ENCODE measurements at places on chromosomes 11 and 22.
A peak's percentile ranks its signal among the peaks of the same experiment; 100 is the strongest.

DNA sequence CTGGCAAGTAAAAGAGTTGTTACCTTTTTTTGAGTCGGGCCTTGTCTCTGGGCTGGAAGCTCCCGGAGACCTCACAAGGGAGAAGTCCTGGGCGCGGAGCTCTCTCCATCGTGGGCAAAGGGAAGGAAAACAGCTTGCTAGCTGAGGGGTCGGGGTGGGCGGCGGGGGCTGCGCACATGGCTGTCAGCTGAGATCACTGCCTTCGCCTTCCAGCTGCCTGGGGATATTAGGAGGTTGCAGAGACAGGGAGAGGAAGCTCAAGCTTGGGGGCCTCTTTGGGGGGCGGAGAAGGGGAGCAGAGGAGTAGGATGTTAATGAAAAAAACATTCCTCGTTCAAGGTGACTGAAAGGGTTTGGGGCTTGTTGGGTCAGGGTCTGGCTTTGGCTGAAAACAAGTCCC is 49.2 kb upstream of the ALX4 start:
- DNase-seq: no peak

DNA sequence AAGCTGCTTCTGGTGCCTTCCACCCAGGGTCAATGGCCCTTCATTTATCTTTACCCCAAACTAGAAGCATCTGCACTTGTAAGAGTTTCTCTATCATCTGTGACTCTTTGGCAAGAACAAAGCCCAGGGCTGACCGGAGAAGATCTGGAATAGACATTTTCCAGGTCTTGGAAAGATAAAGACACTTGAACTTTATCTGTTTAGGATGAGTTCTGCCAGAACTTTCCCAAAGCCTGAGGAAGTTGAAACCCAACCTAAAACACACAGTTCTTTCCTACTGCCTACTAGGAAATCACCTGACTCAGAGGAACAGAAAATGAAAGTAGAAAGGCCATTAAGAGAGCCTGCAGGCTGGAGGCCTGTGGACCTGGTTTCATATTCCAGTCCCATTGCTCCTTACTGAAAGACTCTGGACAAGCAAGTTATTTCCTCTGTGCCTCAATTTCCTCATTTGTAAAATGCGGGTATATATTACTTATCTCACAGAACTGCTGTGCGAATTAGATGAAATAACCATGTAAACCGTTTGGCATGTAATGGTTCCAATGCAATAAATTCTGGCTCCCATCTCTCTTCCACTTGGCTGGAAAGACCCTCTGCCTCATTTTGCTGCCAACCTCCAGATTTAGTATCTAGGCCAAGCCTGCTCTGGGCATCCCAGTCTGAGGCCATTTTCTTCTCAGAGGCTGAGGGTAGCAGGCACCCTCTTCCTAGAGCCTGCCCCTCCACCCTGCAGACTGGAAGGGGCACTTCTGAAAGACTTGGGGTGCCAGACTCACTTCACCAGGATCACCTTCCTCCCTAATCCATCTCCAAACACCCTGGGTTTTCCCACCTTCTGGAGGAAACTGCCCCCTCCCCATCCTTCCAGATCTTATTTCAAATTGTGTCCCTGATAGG is 1.2 kb downstream of the UBE2L6 start:
- no peak for DNase-seq

GRCh38 chr11:101915791-101916291 is 481 bp downstream of the ANGPTL5 start:
- DNase-seq: peak; percentile 51

DNA sequence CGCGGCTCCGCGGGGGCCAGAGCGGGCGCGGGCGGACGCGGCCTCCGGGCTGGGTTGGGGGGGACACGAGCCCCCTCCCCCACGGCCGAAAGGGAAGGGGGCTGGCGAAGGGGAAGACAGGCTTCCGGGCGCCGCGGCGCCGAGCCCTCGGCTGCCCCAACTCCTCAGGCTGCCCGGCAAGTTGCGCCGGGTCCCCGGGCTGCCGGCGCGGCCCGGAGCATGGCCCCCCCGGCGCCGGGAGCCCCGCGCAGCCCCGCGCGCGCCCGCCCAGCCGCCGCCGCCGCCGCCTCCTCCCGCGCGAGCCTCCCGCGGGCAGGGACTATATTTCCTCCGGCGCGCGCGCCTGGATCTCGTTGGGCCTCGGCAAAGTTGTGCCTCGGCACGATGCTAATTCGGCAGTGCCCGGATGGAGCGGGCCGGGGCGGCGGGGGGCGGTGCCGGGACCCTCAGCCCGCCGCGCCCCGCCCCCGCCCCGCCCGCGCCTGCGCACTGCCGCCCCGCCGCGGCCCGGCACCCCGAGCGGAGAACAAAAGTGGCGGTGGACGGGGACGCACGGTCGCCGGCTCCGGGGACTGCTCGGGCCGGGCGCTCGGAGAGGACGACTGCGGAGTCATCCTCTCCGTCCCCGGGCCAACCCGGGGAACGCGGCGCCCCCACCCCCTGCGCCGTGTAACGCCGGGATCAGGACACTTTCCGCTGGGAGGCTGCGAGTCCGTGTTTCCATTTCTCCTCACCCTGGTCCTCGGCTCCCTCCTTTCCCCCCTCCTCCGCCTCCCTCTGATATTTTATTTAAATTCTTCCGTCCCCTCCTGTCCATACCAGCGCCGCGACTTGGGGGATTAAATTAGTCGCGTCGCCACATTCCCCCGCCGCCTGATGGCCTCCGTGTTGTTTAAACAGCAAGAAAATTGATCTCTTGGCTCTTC is at the start of gene PHF21B:
Gene PHF21B (minus strand): TSS at position 400 of the 926 bp plus-strand sequence. CDS start 456 bp downstream, outside the sequence.
- peak; percentile 62 for DNase-seq

DNA sequence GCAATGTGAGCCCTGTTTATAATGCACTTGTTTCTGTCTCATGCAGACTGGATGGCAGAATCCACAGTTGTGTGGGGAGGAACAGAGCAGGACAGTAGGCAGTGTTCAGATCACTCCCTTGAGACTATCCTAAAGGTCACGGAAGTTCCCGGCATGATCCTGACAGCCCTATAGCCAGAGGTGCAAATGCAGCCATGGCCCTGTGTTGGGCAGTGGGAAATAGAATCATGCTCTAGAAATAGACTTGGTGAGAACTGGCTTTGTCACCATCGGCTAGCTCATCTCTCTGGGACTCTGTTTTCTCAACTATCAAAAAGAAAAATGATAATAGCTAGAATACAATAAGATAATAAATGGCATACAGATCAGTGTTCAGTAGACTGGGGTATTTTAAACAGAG is 123.2 kb downstream of the FEZ1 start:
- no peak for DNase-seq

- no peak for DNase-seq
These were observed 396.4 kb upstream of the CCDC90B start for GRCh38 chr11:83682611-83682973.

GRCh38 chr11:10588904-10589303 is 20.4 kb upstream of the LYVE1 start:
- no peak for DNase-seq

DNA sequence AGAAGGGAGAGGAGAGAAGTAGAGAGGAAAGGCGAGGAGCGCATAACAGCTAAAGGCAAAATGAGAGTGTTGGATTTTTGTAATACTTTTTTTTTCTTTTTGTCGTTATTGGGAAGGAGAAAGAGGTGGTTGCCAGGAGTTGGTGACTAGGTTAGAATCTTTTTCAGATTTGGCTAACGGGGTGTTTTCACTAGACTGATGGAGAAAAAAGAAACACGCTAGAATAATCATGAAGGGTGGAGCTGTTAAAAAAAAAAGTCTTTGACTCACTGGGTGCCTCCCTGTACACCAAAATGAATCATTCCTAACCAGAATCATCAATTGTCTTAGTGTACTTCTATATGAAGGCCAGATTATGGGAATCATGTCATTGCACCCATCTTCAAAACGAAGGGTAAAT is 12.7 kb downstream of the BLID start:
- DNase-seq: peak; percentile 69

DNA sequence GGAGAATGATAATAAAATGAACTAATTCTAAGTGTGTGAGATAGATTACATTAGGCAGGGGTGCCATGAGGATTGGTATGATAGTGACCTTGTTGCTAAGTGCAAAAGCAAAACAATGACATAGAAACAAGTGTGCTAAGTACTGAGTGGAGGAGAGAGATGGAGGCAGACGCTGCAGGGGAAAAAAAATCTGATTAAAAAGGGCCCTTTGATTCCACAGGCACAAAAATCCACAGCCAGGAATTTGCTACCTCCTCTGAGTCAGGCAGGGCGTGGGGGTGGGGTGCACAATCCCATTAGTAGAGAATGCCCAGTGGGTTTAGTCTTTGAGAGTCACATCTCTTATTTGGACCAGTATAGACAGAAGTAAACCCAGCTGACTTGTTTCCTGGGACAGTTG is at the start of gene CNTF:
Gene CNTF (plus strand): TSS at position 322 of the 400 bp plus-strand sequence. CDS start 88 bp downstream, outside the sequence.
- DNase-seq: peak; percentile 38

DNA sequence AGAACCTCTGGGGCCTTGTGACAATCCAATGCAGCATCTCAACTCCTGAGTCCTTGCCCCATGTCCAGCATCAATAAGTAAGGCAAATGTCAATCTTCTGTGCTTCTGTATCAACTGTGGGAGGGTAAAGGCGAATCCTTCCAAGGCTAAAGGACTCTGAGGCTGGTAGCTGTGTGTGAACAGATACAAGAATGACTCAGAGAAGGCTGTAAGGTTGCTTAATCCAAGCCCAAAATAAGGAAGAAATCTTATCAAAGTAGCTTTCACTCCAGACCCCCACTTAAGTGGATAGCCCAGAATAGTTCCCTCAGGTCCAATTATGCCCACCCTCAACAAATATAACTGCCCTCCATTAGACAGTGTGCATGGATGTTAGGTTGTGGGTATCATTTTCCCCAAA is 28.1 kb upstream of the SCGB1A1 start:
- DNase-seq: no peak

DNA sequence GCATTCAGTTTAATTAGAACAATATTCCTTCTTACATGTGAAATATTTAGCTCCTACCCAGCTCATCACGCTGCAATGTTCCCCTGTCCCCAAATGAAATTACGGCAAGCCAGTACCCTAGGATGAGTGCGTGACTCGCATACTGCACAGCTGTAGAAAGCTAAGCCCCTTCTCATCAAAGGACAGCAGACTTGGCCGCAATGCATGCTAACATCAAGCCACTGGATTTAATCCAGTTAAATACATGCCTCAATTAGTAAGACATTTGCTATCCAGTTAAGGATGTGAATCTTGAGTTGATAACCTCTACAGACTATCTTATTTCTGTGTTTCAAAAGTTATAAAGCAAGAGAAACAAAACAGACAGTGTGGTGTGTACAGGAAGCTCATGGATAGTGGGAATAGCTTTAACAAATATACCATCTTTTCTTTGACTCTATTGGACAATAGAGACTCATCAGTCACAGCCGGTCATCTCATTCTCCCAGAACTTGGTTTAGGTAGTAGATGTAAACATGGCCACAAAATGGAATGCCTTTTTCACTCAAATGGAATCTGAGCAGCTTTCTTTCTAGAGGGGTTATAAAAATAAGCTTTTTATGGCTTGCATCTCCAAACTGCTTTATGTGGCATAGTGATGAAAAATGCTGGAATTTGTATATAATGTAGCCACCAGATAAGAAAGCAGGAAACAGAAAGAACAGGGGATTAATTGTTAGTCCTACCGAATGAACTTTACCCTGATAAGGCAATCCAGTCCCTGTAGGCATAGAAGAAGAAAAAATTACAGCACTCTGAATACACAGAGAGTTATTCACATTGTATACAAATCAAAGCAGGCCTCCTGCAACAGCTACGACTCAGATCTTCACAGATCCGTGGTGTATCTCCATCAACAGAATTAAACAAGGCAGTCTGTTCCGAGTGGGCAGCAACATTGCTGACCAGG is 224.1 kb downstream of the CADM1 start:
- DNase-seq: peak; percentile 74

- no peak for DNase-seq
These were observed 6.2 kb downstream of the CHID1 start for GRCh38 chr11:904380-904779.

DNA sequence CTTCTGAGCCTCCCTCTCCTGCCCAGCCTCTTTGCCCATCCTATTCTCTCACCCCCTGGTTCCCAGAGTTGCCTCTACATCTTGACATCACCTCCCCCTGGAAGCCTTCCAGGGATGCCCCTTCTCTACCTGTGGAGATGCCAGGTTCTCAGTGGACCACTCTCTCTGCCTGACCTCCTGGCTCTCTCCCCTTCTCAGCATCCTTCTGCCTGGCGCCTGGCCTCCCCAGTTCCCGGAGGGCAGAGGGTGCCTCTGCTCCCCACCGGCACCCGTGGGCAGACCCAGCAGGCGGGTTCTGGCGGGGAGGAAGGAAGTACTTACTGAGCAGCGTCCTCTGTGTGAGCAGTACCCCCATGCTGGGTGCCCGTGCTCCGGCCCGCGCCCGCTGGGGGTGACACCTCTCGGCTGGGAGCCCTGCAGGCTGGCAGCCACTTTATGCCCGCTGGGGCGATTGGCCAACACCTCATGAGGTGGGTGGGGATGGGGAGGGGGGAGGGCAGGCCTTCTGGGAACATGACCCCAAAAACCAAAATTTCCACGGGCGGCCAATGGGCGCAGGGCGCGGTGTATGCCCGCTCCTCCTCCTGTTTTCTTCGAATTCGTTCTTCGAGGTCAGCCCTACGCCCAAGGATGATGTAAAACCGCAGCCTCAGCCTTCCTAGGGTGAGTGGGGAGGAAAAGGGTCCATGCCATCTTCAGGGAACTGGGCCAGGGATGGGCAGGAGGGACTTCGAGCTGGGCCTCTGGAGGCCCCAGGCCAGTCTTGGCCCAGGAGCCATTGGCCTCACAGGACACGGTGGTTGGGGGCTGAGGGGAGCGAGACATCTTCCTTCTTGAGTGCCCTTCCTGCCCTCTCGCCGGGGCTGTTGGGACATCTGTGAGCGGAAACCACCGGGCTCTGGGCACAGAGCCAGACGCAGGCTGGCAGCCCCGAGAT is at the start of gene OSM:
Gene OSM (minus strand): TSS at position 407 of the 937 bp plus-strand sequence. CDS start 52 bp downstream, at position 355.
- DNase-seq: no peak

DNA sequence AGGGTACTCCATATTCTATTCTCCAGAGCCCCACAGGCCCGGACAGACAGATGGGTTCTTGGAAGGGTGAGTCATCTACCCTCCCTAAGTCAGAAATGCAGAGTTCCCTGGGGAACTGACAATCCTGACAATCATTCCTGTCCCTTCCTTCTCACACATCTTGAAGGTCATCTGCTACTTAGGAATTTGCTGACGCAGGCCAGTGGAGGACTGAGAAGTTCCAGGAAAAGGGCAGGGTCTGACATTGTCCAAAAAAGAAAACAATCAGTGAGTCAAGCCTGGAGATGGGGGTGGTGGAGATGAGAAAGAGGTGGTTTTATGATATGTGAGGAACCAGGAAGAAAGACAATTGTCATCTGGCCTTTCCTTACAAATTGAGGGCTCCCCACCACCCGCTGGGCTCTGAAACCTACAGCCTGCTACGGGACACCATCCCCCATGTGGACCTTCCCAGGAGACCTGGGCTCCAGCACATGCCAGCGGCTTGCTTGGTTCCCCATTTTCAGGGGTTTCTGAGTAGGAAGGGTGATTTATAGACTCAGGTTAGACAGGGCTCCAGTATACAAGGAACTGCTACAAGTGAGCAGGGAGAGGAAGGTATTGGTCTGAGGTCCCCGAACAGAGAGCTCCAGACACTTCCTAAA is 12.9 kb downstream of the CD59 start:
- peak; percentile 100 for DNase-seq
